T-cell (primary cell): ENCODE measurements at places on chromosomes 11 and 22.

DNA sequence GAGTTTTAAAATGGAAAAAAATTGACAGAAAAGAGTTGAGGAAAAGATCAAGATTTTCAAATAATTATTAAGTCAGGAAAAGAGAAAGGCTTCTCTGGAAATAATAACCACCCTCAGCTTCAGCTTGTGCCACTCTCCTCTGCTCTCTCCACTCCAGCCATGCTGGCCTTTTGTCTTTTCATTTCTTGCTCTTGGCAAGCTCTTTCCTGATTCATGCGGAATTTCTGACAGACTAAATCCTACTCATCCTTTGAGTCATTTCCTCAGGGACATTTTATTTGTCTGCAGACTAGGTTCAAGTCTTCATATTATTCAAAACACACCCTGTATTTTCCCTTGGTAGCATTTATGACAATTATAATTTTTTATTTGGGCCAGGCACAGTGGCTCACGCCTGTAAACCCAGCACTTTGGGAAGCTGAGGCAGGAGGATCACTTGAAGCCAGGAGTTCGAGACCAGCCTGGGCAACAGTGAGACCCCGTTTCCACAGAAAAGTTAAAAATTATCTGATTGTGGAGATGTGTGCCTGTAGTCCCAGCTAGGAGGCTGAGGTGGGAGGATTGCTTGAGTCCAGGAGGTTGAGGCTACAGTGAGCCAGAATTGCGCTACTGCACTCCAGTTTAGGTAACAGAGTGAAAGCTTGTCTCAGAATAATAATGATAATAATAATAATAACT is 7.8 kb upstream of the P4HA3 start:
- DNase-seq: no peak

DNA sequence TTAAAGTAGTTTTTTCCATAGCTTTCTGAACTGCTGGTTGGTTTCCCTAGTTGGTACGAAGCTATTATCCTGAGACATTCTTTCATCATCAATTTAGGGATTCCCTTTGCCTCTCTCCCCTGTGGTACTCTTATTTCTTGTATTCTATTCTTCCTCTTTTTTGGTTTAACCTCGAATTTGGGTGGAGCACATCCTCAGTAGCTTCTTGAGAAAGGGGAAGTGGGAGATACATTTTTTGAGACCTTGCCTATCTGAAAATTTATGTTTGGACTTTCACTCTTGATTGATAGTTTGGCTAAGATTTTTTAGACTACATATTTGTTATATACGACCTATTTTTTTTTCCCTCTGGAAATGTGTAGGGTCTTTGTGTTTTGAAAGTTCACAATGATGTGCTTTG is 121.7 kb upstream of the ZBED5 start:
- DNase-seq: no peak

- no peak for DNase-seq
Measured at GRCh38 chr11:120424970-120425332, 86.6 kb upstream of the GRIK4 start.

GRCh38 chr11:44957040-44957515 is 6.4 kb upstream of the TP53I11 start:
- no peak for DNase-seq

GRCh38 chr11:61980783-61981541 is 13.5 kb upstream of the FTH1 start:
- DNase-seq: no peak

- DNase-seq: no peak
Measured at GRCh38 chr22:19353363-19354131, 62.0 kb upstream of the CLTCL1 start.

DNA sequence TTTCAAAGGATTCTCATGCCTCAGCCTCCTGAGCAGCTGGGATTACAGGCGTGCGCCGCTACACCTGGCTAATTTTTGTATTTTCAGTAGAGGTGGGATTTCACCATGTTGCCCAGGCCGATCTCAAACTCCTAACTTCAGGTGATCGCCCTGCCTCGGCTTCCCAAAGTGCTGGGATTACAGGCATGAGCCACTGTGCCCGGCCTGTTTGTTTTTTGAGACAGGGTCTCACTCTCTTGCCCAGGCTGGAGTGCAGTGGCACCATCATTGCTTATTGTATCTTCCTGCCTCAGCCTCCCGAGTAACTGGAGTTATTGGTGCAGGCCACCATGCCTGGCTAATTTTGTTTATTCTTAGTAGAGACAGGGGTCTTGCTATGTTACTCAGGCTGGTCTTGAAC is 8.1 kb downstream of the FADS2 start:
- DNase-seq: no peak

DNA sequence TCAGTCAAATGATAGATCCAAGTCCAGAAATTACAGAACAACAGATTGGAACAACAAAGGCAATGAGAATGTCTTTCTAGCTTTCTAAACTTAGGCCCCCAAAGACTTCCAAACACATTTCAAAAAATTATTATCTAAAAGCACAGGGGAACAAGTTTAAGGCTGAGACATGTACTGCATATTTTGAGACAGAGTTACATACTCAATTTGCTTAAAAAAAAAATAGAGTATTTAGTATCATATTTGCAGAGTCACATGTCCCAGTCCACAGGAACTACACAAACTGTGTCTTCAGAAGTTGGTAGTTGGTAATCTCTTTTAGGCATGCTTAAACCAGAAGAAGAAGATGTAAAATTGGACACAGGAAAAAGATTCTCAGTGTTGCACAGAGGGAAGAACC is 127.2 kb downstream of the MAML2 start:
- DNase-seq: no peak

GRCh38 chr11:46248289-46249102 is 29.0 kb upstream of the CREB3L1 start:
- DNase-seq: no peak

GRCh38 chr11:113505046-113505445 is 29.8 kb upstream of the DRD2 start:
- no peak for DNase-seq

DNA sequence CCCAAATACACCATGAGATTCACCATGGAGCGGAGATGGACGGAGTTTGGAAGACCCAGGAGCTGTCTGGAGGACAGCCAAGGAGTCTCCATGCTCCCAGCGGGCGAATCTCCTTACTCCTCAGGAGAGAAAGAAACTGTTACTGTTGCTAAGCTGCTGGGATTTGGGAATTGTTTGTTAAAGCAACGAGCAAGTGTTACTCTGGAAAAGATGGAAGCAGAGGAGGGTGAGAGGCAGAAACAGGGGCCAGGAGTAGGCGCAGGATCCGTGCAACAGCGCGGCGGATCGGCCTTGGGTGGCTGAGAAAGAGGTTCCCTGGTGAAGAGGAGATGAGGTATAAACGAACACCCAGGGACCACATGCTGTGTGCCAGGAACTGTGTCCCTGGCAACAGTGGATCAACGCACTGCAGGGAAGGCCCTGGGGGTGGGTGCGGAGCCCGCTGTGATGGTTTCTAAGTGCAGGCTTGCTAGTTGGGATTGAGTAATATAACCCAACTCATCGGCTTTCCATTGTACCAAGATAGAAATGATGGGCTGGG is 1436.4 kb downstream of the BRD1 start:
- DNase-seq: no peak
